ENCODE measurements at places on chromosomes 11 and 22.

- DNase-seq: peak; percentile 52
Observed at GRCh38 chr11:75241036-75241905, 697 bp downstream of the TPBGL start.

DNA sequence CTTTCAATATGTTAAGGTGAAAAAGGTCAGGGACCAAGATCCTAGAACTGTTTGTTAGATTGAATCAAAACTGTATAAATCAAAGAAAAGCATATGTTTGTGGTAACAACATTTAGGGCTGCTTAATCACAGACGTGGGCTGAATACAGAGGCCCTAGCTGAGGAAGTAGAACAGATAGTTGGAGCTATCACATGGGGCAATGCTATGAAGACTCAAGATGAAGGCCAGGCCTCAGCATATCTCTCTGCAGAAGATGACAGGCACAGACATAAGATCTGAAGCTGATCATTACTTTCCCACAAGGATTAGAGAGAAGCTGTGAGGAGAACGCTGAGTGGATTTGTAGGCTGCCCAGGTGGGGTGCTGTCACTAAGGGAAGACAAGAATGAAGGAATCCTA is 158.6 kb upstream of the CARD18 start:
- no peak for DNase-seq

DNA sequence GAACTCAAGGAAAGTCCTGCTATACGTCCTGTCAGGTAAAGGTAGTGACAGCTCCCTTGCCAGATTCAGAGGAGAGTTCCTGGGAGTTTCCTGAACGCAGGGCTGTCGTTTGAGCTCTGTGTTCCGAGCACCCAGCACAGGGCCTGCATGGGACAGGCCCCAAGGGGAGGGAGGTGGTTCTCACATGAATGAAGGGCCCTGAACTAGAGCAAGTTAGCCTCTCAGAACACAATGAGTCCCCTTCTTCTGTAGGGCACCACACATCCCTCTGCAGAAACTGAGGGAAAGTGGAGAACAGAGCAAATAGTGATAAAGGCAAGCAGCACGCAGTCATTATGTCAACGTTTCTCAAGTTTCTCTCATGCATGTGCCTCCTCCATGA is 35.3 kb downstream of the NEU3 start:
- DNase-seq: no peak

DNA sequence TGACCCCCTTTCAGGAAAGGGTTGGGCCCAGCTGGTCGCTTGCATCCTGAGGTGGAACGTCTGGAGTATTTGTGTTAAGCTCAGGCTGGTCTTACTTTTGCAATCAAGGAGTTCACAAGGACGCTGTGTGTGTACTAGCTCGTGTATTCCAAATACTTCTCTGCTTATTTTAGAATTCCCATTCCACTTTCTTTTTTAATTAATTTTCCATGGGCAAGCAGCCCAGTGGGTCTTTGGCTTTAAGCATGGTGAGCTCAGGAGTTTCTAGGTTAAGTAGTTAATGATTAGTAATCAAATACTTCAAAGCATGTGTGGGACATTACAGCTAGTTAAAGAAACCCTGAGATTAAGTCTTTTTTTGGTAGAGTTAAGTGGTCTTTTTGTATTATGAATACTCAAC is 68.6 kb downstream of the CSNK2A3 start:
- DNase-seq: no peak

GRCh38 chr11:91538065-91538464 is 686.6 kb upstream of the FAT3 start:
- no peak for DNase-seq

- no peak for DNase-seq
Observed at GRCh38 chr11:134044514-134045284, 24.2 kb upstream of the JAM3 start.

DNA sequence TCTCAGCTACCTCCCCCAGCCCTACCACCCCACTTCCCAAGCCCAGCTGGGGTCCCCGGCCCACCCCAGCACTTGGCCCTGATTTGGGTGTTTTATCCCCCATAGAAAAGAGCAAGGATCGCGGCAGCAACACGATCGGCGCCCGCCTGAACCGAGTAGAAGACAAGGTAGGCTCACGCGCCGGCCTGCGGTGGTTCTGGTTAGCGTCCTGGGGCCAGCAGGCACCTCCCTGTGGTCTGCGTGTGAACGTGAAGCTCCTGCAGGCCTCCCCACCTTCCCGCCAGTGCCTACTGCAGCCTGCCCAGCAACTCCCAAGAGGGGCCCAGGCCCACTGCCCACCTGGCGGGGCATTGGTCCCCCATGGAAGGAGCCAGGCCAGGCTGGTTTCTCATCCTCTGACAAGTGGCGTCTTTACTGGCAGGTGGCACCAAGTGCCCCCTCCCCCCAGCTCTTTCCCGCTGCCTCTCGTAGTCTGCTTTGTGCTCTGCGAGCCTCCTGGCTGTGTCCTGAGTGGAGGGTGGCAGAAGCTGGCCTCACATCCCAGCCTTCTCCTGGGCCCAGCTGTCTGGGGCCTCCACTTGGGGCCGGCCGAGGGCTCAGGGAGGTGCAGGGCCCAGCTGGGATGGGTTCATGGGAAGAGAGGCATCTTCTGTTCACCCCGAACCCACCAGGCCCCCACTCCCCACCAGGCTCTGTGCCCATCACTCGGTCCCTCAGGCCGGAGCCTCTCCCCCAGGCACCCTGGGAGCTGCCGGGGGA is 78.3 kb upstream of the KCNQ1OT1 start:
- DNase-seq: no peak

- no peak for DNase-seq
Observed at GRCh38 chr11:130740819-130741218, 175.5 kb downstream of the SNX19 start.

DNA sequence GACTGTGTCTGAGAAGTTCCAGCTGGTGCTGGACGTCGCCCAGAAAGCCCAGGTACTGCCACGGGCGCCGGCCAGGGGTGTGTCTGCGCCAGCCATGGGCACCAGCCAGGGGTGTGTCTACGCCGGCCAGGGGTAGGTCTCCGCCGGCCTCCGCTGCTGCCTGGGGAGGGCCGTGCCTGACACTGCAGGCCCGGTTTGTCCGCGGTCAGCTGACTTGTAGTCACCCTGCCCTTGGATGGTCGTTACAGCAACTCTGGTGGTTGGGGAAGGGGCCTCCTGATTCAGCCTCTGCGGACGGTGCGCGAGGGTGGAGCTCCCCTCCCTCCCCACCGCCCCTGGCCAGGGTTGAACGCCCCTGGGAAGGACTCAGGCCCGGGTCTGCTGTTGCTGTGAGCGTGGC is 47.9 kb downstream of the GRAMD4 start:
- DNase-seq: no peak

DNA sequence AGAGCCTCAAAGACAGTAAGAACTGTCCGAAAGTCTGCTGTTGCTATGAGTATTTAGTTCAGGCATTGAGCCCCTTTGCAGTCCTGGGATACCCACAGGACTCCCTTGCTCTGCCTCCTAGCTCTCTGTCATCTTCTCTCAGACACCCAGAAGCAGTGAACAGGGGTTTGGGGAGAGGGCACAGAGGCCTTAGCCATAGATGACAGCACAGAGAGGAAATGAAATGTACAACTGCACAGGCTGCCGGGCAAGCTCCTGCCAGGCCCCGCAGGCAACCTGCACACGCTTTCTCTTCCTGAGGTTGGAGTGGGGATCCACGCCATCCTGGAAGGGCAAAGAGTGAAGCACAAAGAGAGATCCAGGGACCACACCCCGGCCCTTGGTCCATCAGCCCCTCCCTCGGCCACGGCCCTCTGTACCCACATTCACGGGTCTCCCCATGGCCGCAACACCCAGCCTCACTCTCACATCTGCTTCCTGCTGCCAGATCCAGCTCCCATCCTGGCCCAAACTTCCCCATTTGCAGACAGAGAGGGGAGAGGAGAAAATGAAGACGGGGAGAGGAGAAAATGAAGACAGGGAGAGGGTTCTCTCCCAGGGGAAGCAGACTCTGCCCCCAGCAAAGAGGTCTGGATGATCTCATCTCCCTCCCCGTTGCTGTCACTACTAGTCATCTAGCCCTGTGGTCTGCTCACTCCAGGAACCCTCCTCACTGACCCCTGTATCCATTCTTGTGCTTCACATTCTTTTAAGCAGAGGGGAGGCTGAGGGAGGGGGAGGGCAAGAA is 40.7 kb downstream of the CD6 start:
- no peak for DNase-seq

DNA sequence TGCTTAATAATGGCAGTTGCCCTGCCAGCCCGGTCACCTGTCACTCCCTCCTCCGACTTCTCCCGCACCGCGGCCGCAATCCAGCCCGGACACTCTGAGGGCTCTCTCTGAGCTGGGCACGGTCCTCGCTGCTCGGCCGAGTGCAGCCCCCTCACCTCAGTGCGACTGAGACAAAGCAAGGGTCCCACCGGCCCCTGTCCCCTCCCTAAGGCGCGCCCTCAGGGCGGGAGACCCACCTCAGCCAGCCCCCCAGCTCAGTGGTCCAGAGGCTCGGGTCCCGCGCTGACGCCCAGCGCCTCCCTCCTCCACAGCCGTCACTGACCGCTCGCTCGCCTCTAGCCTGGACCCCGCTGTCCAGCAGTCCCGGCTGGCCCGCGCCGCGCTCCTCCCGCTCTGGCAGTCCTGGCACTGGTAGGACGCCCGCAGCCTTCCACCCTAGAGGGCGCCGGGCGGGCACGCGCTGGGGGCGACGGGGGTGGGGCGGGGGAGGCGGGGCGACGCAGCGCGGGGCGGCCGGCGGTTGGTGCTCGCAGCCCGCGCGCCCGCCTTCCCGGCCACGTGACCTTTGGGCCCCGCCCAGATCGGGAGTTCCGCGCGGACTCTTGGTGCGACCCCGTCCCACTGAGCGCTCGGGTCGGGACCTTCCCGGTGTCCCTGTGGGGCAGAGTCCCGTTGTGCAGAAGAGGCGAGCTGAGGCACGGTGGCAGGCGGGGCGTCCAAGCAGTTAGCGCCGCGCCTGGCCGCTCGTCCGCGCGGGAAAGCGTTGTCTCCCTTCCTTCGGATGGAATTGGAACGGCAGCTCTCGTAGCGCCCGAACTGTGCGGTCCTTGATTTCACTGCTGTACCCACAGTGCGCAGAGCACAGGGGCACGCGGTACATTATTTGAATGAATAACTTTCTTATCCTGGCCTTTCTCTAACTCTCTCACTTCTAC is 7.8 kb upstream of the L3MBTL2 start:
- DNase-seq: peak; percentile 57

- DNase-seq: no peak
Observed at GRCh38 chr22:39360674-39361413, 11.1 kb downstream of the SYNGR1 start.

DNA sequence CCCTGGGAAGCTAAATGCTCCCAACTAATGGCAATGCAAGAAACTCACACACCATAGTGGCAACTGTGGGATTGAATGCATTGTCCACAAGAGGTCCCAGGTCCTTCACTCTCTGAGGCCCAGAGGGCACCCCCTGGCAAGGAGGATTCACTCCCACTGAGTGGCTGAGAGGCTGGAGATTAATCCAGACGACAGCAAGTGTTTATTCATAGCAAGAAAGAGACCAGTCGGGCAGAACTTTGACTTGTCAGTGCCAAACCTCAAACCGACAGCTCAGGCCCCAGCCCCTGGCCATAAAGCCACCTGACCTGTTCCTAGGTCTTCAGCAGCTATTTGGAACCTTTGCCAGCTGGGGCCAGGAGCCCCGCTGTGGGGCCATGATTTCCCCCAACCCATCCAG is 54.5 kb upstream of the MPEG1 start:
- no peak for DNase-seq

GRCh38 chr22:19816372-19817119 is 38.1 kb downstream of the GNB1L start:
- DNase-seq: no peak

- DNase-seq: peak; percentile 35
Observed at GRCh38 chr11:26649884-26650283, 72.0 kb downstream of the SLC5A12 start.

DNA sequence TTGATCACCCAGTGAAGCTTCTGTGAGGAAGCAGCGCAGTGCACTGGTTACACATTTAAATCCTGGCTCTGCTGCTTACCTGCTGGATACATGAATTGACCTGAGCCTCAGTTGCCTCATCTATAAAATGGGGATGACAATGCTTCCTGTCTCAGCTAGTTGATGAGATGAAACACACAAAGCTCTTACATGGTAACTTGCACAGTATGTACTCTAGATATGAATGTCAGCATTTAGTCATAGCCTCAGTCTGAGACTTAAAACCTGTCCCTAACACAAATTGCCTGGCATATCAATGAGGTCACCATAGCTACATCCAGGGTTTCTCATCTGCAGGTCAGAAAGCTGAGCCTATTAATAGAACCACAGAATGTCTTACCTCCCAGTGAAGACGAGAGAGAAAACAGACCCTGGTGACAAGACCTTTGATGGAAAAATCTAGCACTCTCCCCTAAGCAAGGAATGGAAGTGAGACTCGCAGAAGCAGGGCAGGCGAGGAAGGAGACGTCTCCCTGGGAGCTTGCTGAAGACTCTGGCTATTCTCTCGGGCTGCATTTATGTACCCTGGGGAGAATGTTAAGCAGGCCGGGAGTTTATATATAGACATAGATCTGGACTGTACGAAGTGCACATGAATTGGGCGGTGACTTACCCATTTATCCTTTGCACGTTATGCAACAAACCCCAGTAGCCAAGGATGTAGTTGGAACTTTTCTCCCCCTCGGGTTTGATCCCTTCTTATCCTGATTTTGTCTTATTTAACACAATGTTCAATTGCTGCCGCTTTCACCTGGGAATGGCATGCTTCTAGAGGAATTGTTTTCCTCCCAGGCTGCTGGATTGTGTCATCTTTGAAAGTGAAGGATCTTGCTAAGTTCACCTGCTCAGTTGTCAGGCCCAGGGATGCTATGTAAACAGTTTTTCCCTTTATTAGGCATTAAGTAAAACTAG is 18.0 kb downstream of the SDHAF2 start:
- DNase-seq: no peak

DNA sequence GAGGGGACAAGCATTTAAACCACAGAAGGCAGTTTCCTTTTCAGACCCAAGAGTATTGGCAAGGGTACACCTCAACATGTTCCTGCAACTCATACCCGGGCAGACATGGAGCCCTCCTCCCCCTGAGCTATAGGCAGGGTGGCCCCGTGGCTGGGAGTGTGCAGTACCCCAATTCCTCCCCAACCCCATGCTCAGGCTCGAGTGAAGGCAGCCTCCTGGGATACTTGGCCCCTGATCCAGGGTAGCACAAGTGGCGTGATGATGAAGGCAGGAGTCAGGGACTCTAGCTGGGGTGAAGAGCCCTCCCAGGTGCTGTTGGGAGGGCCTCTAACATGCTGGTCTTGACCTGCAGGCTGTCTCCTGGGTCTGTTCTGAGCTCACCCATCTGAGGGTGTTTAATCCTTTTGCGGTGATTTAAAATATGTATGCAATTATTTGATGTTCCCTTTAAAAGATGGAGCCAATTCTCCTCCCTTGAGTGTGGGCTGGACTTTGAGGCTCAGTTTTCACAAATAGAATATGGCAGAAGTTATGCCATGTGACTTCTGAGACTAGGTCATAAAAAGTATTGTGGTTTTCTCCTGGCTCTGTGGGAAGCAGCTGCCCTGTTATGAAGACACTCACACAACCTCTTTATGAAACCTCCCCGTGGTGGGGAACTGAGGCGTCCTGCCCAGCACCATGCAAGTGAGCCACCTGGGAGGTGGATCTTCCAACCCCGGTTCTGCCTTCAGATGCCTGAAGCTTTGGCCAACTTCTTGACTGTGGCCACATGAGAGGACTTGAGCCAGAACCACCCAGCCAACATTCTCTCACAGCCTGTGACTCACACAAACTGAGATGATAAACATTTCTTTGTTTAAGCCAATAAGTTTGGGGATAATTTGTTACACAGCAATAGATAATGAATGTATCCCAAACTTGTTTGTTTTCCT is 54.7 kb upstream of the NECTIN1 start:
- no peak for DNase-seq
